ENCODE measurements at places on chromosomes 12 and 14. TPM values are rescaled to one million over a fixed set of nuclear protein-coding genes. Genes with fewer than 3 reads are reported as not detected.

The KLRK1 gene
- total RNA-seq: not detected

The SERPINA5 gene
- not detected for total RNA-seq

The IL31 gene
- total RNA-seq: not detected

The AQP2 gene
- not detected for total RNA-seq

The TAS2R31 gene
- total RNA-seq: 0.17 TPM

The PIK3C2G gene
- not detected for total RNA-seq

The OAS2 gene
- total RNA-seq: 0.25 TPM

The TC2N gene
- total RNA-seq: 0.57 TPM

Data from A549 treated with DMSO at 1 μM for 4 hours (cell line).